H7 (cell line): ENCODE measurements at places on chromosomes 5 and 9. TPM values are rescaled to one million over a fixed set of nuclear protein-coding genes. Genes with fewer than 3 reads are reported as not detected.

The HEXB gene
- 79.6 and 84.5 TPM in 2 replicates for total RNA-seq

The IL13 gene
- not detected in 2 replicates for total RNA-seq

The SYNPO gene
- 0.63 and 1.3 TPM in 2 replicates for total RNA-seq

The ALDH1B1 gene
- total RNA-seq, result 35.8 and 37.3 TPM in 2 replicates

DNA sequence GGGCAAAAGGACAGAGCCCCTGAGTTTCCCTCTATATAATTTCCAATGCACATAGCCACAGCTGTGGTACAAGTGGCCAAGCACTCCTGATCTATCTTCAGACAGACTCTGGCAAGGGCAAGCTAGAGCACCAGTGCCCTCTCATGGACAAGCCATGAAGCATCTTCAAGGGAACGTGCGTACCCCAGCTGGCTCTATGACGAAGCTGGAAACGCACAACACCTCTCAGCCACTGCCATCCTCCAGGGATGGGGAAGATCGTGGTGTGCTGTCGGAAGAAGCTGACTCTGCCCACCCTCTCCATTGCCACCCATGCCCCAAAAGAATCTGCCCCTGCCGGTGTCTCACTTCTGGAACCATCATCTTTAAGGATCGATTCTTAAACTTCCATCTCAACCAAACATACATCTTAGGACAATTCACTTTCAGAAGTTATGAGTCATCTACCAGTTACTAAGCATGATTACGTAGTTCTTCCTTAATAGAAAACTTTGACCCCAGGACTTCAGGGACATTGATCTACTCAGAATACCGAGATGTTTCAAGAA lies 482.9 kb downstream of the AGTPBP1 start:
- peak; percentile 62 for DNase-seq

- DNase-seq, result no peak
Measured at GRCh38 chr9:95370064-95370463, 52.6 kb upstream of the FANCC start.

DNA sequence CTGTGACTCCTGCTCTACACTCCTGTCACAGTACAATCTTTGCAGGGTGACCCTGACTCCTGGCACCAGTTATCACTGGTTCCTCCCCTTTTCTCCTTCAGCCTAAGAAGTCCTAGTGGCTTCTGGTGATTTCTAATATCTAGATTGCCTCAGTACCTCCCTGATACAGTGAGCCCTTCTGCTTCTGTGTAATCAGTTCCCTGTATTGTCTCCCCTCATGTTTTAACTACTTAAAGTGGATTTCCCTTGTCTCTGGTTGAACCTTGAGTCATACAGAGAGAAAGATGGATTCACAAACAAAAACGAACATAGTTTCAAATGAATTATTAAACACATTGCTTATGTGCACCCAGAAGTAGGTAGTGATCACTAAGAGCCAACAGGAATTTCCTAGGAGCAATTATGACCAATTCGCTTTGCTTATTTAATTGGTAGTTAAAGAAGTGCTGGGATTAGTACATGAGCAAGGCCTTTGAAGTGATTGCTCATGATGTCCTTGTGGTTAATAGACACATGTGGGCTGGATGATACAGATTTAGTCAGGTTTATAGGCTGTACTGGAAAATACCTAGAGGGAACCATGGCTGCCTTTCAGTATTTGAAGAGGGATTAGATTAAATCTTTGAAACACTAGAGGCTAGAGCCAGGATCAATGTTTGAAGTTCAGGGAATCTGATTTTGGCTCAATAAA lies 145.8 kb upstream of the MEF2C start:
- no peak for DNase-seq

DNA sequence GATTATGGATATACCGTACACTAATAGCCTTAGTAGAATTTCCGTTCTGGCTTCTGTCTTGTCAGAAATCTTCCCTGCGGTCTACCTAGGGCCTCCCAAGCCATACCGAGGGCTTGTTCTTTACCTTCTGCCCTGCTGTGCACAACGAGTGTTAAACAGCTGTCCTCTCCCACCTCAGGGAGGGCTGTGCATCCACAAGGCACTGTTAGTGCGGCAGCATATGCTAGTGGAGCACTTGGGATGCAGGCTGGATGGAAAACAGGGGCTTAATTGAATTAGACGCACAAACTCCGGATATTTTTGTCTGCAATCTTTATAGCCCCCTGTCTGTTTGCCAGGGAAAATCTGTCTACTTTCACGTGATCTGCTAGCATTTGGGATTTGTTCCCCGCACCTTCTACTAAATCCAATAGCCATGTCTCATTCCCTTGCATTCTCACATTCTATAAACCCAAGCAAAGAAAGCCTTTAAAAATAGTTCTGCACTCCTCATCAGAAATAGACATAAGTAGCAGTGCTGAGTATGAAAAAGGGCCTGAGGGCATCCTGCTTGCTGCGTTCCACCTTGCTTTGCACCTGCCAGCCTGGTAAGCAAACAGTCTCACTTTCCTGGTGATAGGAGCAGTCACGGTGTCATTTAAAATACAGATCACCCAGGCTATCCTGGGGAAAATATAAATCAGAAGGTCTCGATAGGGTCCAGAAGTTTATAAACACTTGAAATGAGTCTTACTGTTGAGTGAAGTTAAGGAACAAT lies 382.6 kb downstream of the RASEF start:
- no peak for DNase-seq

DNA sequence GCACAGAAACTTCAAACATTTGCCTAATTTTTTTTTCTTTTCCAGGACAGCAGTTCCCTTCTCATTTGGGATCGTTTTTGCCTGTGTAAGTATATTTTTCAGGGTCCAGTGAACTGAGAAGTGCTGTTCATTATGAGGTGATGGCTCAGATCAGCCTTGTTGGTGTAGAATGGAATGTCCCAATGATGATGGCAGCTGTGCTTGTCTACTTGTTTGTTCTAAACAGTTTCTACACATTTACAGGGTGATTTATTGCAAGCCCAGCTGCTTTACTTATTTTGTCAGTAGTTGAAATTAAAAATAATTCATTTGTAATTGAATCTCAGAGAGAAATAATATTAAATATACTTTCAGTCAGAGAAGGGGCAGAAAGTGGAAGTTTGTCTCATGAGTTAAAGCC lies 337.6 kb upstream of the SEMA6A start:
- no peak for DNase-seq

DNA sequence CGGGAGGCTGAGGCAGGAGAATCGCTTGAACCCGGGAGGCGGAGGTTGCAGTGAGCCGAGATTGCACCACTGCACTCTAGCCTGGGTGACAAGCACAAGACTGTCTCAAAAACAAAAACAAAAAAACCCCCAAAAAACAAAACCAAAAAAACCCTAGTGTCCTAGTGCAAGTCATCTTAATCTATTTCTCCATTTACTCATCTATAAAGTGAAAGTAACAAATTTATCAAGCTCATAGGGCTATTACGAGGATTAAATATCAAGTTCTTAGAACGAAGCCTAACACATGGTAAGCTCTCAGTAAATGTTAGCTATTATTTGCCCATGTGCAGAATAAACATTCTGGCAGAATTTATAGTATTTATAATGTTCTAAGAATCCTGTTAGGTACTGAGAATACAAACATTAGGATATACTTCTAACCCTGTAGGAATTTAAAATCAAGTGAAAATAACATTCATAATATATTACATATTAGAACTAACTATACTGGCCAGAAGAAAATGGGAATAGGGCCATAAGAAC lies 45.0 kb downstream of the GOLPH3 start:
- DNase-seq, result no peak

DNA sequence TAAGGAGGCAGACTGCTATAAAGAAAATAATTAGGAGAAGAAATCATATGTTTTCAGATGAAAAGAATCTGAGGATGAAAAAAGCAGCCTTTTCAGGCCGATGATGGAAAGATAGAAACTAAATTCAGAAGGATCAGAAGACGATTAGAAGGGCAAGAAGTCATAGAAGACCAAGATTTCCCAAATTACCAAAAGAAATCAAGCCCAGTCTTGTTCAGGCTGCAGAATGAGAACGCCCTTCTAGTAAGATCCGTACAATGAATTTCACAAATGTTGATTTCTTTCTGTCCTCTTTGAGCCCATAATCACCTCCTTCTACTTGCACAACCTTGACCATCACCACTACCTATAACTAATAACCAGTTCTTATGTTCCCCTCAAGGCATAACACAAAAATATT lies 114.6 kb upstream of the CCDC152 start:
- DNase-seq, result no peak
